ENCODE measurements at places on chromosomes 4 and X. TPM values are rescaled to one million over a fixed set of nuclear protein-coding genes. Genes with fewer than 3 reads are reported as not detected.

The S100P gene
- 2.1 TPM for total RNA-seq

The F8A3 gene
- not detected for total RNA-seq

GRCh38 chr4:21181716-21182115 lies 481.5 kb downstream of the PACRGL start:
- H3K4me3 ChIP-seq: no peak overlapping the region
- no peak overlapping the region for H3K27ac ChIP-seq
- H3K27me3 ChIP-seq: no peaks in the 10 kb centered on the region
- DNase-seq: no peak

DNA sequence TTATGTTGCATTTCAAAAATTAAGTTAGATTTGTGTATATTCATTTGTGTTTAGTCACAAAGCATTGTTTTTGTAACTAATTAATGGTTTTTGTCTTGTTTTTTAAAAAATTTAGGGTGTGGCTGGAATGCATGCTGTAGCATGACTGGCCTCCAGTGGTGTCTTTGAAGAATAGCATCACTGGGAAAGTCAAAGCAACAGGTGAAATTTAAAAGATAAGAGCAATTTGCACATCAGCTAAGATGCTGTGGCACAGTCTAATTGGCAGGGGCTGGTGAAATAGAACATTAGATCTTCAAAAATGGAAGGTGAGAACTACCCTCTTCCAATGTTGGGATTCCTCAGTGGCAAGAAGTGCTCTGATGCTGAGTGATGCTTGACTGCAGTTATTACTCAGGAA lies 45.3 kb downstream of the ANK2 start:
- no peak overlapping the region for H3K27ac ChIP-seq
- DNase-seq: no peak
- H3K27me3 ChIP-seq: no peaks in the 10 kb centered on the region
- no peak overlapping the region for H3K4me3 ChIP-seq
- H3K4me1 ChIP-seq: no peaks in the 10 kb centered on the region

DNA sequence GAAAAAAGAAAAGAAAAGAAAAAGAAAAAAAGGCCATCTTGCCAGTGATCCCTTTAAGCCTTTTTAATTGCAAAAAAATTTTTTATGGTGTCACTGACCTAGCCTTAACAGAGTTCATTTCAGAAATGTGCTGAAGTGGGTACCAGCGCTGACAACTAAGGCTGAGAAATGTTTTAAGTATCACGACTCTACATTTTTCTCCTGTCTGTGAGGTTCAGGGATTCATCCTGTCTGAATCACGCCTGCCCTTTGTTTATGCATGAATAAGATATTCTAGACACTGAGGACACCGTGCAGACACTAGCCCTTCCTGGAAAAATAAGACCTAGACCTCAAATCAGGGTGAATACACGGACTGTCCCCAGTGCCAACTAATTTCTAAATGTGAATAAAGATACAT lies 154.4 kb upstream of the NOCT start:
- no peaks in the 10 kb centered on the region for H3K27me3 ChIP-seq
- no peak overlapping the region for H3K4me3 ChIP-seq
- H3K36me3 ChIP-seq: no peaks in the 10 kb centered on the region
- no peak overlapping the region for H3K27ac ChIP-seq
- no peaks in the 10 kb centered on the region for H3K4me1 ChIP-seq

GRCh38 chrX:25941559-25942250 lies 196.4 kb upstream of the MAGEB18 start:
- no peak overlapping the region for H3K4me3 ChIP-seq
- no peaks in the 10 kb centered on the region for H3K4me1 ChIP-seq
- H3K27me3 ChIP-seq: no peaks in the 10 kb centered on the region
- no peak for DNase-seq
- H3K27ac ChIP-seq: no peak overlapping the region
- H3K36me3 ChIP-seq: no peaks in the 10 kb centered on the region

GRCh38 chr4:169399976-169400767 lies 129.4 kb upstream of the SH3RF1 start:
- H3K4me1 ChIP-seq: no peaks in the 10 kb centered on the region
- no peaks in the 10 kb centered on the region for H3K27me3 ChIP-seq
- no peak for DNase-seq
- H3K36me3 ChIP-seq: peaks cover 5% of the 10 kb centered on the region
- no peak overlapping the region for H3K27ac ChIP-seq
- H3K4me3 ChIP-seq: no peak overlapping the region

- no peak for DNase-seq
- H3K27me3 ChIP-seq: no peaks in the 10 kb centered on the region
- H3K4me3 ChIP-seq: no peak overlapping the region
- no peaks in the 10 kb centered on the region for H3K4me1 ChIP-seq
- no peak overlapping the region for H3K27ac ChIP-seq
These were observed 356.4 kb downstream of the KLHL4 start for GRCh38 chrX:87874043-87874442.

Measured in CD4-positive, alpha-beta memory T cell (primary cell).